ENCODE measurements at places on chromosomes 5 and 9.

- DNase-seq: no peak
Measured at GRCh38 chr5:154311362-154311761, 120.8 kb downstream of the GALNT10 start.

GRCh38 chr5:71807909-71808308 is 88.8 kb downstream of the CARTPT start:
- DNase-seq: peak; percentile 34

DNA sequence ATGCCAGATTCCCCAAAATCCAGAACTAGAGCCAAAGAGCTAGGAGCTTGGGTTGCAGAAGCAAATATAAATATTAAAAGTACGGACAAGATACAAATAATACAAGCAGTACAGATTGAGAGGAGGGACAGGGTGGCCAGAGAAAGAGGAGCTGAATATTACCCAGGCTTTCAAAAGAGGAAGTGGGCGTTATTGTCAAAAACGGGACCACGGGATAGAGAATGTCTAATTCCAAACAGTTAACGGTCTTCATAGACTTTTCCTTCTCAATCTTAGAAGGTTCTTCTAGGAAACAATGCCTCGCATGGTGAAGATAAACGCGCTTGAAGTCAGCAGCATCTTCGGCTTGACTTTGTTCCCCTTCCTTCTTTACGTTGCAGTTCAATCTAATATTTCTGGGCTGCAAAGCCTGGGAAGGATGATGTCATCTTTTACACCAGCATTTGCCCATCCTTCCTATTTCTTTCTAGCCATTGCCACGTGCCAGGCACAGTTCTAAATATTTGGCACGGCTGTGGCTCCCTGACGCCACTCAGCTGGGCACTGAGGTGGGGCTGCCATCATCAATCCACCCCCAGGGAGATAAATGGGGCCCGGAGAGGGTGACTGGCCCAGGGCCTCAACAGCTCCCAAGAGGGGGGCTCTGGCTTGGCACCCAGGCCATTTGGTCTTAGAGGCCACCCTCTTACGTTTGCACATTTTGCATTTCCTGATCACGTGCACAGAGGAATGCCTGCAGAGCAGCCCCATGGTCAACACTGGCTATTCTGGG is 16.3 kb upstream of the OLFM1 start:
- no peak for DNase-seq

DNA sequence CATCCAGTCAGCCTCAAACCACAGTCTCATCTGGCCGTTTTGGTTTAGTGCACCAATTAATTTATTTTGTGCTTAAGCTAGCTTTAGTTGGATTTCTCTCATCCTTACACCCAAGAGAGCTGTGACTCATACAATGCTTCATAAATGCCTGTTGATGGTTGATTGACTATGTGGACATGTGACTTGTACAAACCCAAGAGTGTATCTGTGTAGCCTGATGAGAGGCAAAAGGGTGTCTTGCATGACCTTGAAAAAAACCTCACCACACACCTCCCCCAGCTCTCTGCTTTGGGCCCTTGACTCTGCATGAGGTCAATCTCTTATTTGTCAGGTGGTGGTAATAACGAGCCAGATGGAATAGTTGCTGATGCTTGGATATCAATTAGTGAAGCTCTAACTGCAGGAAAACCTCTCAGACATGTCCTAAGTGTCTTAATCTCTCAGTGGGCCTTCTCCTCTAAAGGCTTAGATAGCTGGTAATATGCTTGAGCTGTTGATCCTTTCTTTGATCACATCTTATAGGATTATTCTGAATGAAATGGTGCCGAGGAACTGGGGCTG is 10.6 kb upstream of the GLRA1 start:
- peak; percentile 21 for DNase-seq

DNA sequence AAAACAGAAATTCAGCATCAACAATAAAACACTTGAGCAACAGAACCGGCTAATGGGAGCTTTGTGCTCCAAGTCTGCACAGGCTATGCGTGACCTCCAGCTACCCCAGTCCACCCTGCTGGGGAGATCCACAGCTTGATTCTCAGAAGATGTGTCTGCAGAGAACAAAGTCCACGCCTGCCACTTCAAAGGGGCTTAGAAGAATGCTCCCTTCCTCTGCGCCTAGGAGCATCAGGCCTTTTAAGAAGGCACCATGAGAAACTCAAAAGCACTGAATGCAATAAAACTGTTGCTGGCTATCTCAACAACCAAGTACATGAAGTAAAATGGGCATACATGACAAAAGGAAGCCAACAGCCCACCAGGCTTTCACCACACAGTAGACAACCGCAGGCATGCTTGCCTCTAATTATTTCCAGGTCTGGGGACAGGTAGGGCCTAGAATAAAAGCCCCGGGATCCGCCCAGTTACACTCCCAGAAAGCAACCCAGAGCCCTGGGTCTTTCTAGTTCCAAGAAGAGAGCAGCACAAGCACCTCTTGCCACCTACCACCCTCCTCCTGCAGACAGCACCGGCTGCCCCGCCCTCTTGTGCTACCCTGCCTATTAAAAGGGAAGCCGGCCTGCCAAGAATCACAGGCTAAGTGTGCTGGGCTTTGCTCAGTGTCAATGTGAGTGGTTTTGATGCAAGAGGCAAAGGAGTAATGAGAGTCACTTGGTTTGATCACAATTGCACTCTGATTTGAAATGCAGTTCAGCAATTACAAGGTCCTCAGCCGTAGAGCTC is 123.2 kb downstream of the SPOCK1 start:
- peak; percentile 95 for DNase-seq

- DNase-seq: no peak
Measured at GRCh38 chr5:2894316-2894715, 142.8 kb upstream of the IRX2 start.

DNA sequence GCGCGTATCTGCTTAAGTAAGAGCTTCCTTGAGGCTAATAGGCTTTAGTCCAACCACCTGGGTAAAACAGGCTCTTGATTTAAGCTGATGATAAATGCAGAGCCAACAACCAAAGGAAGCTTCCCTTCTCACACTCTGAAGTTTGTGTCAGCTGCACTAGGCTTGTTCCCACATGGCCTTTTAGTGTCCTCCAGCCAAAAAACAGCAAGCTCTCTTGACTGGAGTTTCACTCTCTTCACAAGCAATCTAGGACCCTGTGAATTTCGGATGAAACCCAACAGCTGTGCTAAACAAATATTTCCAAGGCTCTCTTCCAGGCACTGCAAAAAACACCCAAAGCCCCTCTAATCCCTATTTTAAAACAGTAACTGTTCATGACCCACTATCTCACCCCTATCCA is 63.9 kb downstream of the SAXO1 start:
- DNase-seq: no peak

- DNase-seq: no peak
Measured at GRCh38 chr5:123204251-123204650, 115.2 kb downstream of the PRDM6 start.

GRCh38 chr9:93057042-93057702 is 1.3 kb upstream of the SUSD3 start:
- DNase-seq: peak; percentile 22

GRCh38 chr5:125200866-125201373 is 454.5 kb upstream of the ZNF608 start:
- DNase-seq: no peak

DNA sequence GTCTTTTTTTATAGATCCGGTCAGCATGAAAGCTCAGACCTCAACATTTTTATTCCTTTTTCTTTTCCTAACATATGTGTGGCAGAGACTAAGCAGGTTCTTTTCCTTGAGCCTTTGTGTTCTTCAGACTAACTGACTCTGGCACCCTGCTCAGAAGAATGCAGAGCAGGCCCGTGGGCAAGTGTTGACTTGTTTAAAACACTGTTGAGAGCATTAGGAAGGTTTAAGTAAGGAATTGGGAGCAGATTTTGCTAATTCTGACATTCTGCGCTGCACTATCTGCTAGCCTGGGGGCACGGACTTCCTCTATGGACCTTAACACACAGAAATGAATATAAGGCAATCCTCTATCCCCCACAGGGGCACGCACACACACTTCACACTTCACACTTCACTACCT is 182.5 kb upstream of the PIK3R1 start:
- peak; percentile 56 for DNase-seq

DNA sequence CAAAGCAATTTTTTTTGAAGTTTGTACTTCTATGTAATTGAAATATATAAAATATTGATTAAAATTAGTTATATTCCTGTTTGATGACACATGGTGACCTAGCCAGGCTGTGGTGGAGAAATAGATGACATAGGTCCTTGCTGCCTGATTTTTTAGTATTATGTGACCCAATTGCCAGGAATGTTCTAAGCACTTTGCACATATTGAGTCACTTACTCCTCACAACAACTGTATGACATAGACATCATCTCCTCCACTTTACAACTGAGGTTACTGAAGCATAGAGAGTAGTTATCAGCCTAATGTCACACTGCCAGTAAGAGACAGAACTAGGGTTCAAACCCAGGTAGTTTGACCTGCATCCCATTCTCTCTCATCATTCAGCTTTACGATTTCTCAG is 26.2 kb upstream of the SNX18 start:
- no peak for DNase-seq

DNA sequence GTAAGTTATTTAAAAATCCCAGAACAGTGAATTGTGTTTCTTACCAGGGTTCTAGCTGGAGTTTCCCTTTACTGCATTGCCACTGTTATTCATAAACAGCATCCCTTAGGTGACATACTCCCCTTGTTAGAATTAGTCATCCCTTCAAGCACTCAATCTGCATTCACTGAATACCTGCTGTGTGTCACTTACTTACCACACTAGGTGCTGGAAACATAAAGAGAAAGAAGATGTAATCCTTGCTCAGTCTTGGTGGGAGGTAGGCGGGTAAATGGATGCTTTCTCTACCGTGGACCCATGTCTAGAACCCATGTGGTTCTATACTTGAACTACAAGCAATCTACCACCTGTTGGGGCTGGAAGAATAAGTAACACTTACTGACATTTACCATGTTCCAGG is 371.6 kb downstream of the KDM4C start:
- DNase-seq: peak; percentile 21

DNA sequence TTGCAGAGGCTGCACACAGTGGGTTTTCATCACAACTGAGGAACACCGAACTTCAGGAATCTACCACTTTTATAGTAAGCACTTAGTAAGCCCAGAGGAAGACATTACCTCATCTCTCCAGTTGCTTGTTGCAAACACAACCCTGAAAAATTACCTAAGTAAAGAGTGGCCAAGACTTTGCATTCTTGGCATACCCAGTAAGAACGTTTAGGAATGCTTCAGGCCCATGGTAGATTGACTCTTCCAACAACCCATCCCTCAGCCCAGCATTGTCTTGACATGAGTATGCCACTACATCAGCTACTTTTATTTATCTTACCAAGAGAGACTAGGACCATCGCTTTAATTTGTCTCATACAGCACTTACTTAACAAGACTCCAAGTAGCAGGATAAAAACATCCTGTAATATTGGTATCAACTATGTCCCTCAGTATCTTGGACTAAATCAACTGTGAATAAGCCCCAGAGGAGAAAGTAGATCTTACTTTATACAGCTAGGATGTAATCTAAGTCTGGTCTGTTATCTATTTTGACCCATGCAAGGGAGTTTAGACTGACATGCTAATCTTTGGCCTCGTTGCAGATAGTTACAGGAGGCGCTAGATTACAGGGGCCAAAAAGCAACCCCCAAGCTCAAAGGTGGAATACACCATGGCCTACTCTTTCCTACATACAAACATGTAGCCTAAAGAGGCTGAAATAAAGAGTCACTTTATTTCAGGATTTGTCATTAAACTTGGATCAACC is 114.9 kb downstream of the INVS start:
- DNase-seq: no peak

- no peak for DNase-seq
Measured at GRCh38 chr9:101376111-101376848, 8.5 kb downstream of the BAAT start.
